Stimulated activated CD4-positive, alpha-beta T cell treated with anti-CD3 and anti-CD28 coated beads, Interleukin-15, amount 100 ng/mL, for 1 hour (primary cell): ENCODE measurements at places on chromosomes 3 and 15.

DNA sequence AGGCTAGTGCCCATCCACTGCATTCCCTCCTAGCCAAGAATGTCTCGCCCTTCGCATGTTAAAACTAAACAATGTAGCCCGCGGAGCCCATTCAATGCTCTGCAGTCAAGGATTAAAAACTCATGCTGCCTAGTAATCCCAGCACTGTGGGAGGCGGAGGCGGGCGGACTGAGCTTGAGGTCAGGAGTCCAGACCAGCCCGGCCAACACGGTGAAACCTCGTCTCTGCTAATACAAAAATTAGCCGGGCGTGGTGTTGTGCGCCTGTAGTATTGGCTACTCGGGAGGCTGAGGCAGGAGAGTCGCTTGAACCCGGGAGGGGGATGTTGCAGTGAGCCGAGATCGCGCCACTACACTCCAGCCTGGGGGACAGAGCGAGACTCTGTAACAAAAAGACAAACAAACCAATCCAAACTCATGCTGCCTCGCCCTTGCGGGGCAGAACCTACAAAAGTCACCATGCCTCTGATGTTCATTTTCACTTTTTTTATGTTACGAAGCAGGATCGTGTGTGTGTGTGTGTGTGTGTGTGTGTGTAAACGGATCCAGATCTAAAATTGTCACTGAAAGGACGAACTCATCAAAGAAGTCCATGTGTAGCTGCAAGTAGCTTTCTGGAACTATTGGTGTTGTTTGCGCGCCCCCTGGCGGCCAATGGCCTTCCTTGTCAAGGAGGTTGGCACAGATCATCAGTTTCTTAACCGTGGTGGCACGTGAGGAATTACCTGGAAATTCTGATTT is 54.8 kb upstream of the SPESP1 start:
- DNase-seq = peak; percentile 90

GRCh38 chr15:96360581-96361308 is 30.2 kb downstream of the NR2F2 start:
- no peak for DNase-seq

GRCh38 chr3:79767905-79768267 is at the start of gene ROBO1:
TSS of gene ROBO1 (minus strand) at chr3:79767998.
- DNase-seq = no peak

- DNase-seq = no peak
Observed at GRCh38 chr15:44215594-44215993, 20.5 kb upstream of the FRMD5 start.

DNA sequence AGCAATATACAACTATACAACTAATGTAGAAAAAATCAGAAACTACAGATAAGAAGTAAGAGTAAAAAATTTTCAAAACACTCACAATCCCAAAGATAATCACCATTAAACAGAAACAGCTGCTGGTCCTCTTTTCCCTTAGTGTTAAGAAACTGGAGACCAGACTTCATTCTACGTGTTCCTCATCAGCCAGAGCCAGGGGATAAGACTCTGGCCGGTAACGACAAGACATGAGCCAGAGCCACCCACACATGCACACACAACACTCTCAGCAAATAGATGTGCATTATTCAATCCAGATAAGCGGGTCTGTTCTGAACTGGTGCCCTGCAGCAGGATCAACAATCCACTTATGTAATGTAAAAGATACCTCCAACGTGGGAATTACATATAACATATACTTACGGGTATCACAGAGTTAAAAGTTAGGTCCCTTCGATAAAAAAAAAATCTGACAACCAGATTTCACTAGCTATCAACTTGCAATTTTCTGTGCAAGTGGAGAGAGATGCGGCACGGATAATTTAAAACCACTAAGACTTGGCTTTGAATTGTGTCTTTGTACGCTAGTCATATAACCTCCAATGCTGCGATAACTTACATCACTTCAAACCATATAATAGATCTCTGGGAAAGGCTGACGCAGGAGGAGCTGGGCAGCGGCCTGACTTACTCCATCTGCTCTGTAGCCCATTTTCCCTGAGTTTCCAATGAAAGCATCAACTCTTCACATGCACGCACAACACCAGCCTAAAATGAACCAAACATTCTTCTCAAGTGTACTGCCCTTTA is 17.8 kb downstream of the PRICKLE2 start:
- no peak for DNase-seq

GRCh38 chr3:149678351-149678950 is 20.6 kb upstream of the WWTR1 start:
- DNase-seq = no peak

- DNase-seq = no peak
Observed at GRCh38 chr15:42719043-42719442, 17.9 kb downstream of the CDAN1 start.

DNA sequence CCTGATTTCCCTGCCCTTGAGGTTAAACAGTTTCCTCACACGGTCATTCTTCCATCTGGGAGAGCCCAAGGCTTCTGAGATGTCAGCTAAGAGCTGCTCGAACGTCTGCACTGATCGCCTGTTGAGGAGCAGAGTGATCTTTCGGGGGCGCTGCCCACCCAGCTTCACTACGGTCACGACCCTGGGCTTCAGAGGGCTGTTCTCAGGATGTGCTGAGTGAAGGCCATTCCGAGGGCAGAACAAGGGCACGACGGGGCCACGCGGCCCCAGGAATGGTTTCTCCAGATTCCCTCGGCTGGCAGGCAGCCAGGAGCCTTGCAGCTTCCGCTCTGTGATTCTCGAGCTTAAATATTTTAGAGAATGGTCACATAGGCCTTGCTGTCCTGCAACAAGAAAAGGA is 25.7 kb downstream of the DCLK3 start:
- no peak for DNase-seq

DNA sequence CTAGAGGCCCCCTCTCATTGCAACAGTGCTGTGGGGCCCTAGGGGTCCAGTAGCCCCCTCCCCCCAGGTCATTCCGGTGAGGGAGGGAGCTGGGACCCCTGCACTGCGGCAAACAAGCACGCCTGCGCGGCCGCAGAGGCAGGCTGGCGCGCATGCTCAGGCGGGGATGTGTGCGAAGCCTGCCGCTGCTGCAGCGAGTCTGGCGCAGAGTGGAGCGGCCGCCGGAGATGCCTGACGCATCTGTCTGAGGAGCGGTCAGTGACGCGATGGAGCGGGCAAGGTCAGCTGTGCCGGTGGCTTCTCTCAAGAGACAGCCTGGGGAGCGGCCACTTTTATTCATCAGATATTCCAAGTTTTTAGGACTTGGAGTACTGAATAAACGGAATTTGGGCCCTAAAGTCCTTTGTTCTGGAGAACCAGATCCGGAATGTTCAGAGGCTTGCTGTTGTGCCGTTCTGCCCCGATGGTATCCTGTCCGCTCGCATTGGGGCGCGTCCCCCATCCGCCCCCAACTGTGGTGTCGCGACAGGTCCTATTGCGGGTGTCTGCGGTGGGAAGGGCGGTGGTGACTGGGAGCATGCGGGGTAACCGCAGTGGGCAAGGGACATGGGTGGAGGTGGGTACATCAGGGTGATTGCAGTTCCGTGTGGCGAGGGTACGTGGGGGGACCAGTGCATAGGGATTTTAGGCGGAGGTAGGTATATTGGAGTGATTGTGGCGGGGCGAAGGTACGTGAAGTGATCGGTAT is at the start of the genes SNRPN and SNURF:
SNRPN (plus strand) TSS at position 205 of the 748 bp plus-strand sequence. CDS start 19,467 bp downstream, outside the sequence.
SNURF (plus strand) TSS at position 205 of the 748 bp plus-strand sequence; CDS start at position 267, 62 bp downstream.
- DNase-seq = peak; percentile 46

DNA sequence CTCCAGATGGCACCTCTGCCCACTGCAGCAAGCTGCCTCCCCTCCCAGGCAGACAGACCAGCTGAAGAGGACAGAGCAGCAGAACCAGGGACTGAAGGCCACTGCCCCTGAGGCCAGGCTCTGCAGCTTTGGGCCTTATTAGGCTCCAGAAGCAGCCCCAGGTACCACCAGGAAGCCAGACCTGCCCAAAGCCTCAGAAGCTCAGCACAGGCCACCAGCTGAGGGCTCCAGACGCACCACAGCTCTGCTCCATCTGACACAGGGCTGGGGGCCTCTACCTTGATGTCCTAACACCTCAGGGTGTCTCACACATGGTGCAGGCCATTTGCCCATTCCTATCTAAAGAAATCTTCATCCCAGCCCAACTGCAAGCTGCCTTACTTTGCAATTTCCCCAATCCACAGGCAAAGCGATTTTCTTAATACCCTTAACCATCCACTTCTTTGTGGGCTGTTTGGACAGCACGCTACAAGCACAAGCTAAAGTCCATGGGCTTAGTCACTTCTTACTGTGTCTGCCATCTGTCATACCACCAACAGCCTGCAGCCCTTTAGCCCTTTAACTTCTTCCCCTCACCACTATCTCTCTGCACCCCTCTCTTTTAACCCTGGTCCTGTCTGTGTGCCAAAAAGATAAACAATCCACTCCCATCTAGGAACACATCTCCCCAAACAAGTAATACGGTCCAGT is 112.1 kb downstream of the IQSEC1 start:
- no peak for DNase-seq

GRCh38 chr15:29795610-29796009 is 26.7 kb downstream of the TJP1 start:
- no peak for DNase-seq

DNA sequence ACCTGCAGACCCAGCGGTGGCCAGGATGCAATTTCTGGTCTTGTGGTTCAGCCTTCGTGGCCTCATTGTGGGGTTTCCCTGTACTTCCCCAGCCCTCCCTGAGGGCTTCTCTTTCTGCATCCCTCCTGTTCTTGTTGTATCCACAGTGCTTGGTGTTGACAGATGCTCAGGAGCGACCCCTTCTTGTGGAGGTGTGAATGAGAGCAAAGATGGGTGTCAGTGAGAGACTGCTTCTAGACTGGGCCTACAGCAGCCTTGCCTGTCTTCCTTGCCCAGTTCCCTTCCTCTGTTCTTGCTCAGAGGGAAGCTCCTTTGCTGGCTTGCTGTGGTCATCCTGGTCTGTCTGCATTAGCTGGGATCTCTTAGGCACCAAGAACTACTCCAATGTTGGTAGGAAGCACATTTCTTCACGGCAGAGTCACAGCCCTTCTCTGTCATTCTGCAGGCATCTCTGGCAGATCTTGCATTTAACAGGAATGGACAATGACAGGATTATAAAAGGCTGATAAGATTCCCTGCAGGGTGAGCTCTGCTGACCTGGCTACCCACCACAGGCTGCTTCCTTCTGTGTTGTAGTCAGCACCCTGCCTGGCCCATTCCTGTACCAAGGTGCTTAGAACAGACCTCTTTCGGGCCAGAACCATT is 317.8 kb upstream of the C2CD4B start:
- no peak for DNase-seq

GRCh38 chr3:146577662-146578061 is 27.5 kb downstream of the PLSCR5 start:
- no peak for DNase-seq

DNA sequence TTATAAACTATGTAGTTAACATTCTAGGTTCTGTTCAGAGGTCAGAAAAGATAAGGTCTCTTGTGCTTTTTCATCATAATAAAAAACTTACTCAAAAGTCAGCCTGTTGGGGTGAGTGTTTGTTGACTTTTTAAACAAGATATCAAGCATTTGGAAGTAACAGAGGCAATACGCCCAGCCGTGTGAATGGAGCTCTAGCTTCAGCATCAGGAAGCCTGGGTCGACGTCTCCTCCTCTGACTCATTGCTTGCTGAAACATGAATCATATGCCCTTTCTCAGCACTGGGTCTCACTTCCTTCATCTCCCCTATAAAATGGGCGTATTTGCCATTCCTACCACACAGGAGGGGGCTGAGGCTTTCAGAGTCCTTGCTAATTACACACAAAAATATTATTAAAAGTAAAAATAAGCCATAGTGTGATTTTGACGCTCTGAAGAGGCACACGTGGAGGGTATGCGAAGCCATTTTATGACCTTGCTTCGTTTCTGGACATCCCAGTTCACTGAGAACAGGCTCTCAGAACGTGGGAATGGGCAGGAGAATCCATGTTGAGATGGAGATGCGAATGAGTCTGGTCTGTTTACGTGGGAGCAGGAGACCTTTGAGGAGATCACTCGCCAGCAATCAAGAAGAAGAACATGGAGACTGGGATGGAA is 220.8 kb upstream of the TPRG1 start:
- DNase-seq = peak; percentile 21

- no peak for DNase-seq
Observed at GRCh38 chr3:30297112-30297511, 309.3 kb upstream of the TGFBR2 start.
